GOT3 (cell line): ENCODE measurements at places on chromosomes 5 and 9.

DNA sequence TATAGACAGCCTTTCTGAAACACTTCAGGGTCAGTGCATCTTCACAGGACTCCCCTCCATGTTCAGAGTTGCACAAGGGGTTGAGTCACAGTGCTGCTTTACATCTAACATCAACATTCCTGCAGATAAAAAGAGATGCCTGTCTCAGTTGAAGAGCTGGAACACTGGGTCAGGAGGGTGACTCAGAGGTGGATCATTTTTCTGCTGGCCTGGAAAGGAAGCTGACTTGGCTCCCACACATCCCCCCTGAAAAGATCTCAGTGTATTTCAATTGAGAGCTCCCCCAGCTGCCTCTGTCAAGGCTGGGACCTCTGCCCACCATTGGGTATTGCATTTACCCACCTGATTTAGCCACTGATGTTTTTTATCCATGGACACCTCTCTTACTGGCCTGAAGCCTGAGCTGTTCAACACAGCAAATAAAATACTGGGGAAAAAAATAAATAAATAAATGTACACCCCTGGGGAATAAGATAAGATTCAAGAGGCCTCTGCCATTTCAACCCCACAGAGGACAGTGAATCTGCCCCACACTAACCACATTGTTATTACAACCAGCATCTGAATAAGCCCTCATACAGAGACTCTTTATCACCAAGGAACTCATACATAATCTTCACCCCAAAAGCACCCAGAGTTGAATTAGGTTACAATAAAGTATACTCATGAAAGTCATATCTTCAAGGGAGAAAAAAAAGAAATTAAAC is 716.4 kb downstream of the SEMA5A start:
- peak; percentile 21 for DNase-seq

DNA sequence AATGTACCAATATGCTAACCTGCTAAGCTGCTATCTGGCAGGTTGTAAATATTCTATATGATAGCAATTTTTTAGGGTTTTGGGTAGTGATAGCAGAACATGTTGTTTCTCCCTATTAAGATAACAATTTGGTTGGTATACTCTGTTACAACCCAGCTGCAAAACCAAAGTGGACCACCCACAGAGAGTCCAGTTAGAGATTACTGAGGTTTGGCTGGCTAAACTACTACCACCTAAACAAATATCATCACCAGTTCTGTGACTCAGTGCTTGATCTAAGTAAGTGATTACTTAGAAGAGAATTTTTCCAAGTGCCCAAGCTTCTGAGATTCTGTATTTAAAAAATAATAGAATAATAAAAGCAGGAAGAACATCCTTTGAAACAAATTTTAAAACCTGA is 72.3 kb downstream of the XRCC4 start:
- no peak for DNase-seq

DNA sequence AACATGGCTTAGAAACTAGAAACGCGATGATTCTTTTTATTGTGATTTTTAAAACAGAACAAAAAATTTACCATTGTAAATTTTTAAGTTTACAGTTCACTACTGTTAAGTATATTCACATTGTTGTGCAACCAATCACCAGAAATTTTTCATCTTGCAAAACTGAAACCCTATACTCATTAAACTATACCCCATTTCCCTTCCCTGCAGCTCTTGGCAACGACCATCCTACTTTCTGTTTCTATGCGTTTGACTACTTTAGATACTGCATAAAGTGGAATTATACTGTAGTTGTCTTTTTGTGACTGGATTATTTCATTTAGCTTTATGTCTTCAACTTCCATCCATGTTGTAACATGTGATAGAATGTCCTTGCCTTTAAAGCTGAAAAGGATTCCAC is 52.5 kb downstream of the SPOCK1 start:
- DNase-seq = no peak

GRCh38 chr5:163503106-163504078 is 2.0 kb upstream of the MAT2B start:
- DNase-seq = peak; percentile 27

DNA sequence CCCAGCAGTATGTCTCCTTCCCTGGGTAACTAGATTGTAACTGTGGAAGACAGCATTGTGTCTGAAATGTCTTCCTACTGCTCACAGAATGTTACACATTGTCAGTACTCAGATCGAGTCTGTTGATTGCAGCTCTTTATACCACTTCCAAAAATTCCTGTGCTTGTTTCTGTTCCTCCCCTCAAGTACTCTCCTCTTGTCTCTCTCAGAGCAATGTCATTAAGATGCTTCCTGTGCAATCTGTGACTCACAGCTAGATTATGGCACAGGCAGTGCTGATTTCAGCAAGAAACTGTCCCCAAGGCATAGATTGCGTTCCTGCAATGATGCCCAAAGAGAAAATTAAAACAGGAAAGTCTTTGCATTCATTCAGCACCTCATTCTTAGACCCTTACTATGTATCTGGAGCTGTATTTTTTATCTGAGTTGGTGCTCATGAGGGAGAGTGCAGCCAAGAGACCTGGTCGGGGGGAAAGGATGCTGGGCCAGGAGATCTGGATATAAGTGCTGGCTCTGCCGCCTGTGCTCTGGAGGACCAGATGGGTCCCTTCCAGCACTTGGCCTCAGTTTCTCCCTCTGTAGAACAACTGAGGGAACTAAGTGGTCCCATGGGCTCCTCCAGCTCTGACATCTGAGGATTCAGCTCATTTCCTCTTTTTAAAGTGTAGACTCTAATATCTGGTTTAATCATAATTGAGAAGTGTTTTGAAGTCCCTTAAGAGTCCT is 40.8 kb upstream of the GNPDA1 start:
- DNase-seq = no peak

DNA sequence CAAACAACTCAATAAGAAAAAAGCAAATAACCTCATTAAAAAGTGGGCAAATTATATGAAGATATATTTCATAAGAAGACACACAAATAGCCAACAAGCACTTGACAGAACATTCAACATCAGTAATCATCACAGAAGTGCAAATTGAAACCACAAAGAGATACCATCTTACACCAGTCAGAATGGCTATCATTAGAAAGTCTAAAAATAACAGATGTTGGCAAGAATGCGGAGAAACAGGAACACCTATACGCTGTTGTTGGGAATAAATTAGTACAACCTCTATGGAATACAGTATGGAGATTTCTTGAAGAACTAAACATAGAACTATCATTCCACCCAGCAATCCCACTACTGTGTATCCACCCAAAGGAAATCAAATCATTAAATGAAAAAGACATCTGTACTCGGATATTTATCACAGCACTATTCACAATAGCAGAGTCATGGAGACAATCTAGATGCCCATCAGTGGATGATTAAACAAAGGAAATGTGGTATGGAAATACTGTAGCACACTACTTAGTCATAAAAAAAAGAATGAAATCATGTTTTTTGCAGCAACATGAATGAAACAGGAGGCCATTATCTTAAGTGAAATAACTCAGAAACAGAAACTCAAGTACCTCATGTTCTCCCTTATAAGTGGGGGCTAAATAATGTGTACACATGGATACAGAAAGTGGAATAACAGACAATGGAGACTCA is 106.8 kb upstream of the FST start:
- DNase-seq = no peak

DNA sequence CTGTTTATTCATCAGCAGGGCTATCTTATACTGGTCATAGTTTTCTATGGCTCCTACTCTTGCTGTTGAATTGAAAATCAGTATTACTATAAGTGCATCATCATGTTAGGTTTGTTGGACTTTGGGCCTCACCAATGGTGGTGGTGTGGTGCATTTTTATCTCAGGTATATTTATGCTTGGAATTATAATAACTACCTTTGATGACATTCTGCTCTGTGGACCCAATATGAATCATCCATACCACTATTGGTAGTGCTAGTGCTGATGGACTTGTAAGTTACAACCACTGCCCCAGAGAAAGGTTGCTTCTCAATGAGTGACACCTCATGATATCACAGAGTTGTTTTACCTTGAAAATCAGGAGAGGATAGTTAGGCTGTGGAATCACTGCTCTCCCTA is 28.0 kb downstream of the IL9 start:
- DNase-seq = no peak

GRCh38 chr5:173328844-173329490 is 753 bp upstream of the STC2 start:
- DNase-seq = peak; percentile 49

DNA sequence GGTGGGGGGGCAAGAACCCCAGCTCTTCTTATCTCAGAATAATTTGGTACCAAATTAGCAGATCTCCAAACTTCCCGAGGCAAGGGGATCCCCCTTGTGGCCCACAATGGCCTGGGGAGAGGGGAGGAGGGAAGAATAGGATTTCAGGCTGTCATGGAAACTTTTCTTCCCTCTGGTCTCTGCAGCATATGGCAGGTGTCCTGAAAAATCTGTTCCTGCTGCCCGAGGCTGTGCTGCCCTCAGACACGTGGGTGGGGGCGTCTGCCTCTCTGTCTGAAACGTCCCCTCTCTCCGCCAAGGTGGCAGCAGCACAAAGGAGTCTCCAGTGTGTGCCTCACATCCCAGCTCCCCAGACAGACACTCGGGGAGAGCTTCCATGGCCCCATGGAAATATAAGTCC is 34.0 kb downstream of the CCNJL start:
- no peak for DNase-seq

DNA sequence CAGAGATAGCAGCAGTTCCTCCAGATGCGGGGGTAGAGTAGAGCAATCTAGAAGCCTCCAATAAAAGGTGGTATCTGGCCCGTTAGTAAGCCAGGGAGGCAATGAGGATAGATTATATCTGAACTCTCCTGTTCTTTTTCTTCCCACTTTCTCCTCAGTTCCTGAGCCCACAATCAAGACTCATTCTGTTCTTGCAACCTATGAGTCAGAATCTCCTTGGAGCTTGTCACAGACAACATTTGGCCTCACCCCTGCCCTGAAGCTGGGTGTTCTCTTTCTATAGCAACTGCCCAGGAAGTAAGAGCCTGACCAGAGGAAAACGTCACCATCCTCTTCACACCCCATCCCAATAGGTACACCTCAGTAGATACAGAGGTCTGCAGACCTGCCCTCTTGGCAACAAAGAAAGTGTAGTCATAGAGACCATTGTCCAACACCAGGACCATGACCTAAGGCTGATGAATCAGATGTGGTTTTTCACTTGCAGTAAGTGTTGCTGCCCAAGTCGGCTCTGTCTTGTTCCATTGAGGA is 76.3 kb upstream of the PCA3 start:
- DNase-seq = peak; percentile 25

DNA sequence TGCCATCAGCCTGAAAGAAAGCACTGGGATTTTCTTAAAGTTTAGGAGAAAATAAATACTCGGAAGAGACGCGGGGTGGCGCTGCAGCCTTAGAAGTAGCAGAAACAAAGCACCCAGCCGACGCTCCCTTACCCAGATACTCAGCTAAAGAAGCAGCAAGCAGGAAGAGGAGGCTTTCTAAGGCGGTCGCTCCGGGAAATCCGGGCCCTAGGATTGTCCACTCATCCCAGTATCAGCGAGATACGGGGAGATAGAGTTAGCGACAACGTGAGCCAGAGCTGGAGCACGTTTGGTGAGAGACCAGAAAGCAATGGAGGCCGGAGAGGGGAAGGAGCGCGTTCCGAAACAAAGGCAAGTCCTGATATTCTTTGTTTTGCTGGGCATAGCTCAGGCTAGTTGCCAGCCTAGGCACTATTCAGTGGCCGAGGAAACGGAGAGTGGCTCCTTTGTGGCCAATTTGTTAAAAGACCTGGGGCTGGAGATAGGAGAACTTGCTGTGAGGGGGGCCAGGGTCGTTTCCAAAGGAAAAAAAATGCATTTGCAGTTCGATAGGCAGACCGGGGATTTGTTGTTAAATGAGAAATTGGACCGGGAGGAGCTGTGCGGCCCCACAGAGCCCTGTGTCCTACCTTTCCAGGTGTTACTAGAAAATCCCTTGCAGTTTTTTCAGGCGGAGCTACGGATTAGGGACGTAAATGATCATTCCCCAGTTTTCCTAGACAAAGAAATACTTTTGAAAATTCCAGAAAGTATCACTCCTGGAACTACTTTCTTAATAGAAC is at the start of gene PCDHB2:
TSS of gene PCDHB2 (plus strand) at position 135 of the 782 bp plus-strand sequence. CDS start at position 311, 176 bp downstream.
- DNase-seq = peak; percentile 49
